Occipital lobe (tissue), 3 donors: ENCODE measurements at places on chromosomes 5 and 9. TPM values are rescaled to one million over a fixed set of nuclear protein-coding genes. Genes with fewer than 3 reads are reported as not detected.
A peak's percentile ranks its signal among the peaks of the same experiment; 100 is the strongest.

- no peak for DNase-seq
These were observed 8.2 kb downstream of the CNTFR start for GRCh38 chr9:34581318-34581717.

DNA sequence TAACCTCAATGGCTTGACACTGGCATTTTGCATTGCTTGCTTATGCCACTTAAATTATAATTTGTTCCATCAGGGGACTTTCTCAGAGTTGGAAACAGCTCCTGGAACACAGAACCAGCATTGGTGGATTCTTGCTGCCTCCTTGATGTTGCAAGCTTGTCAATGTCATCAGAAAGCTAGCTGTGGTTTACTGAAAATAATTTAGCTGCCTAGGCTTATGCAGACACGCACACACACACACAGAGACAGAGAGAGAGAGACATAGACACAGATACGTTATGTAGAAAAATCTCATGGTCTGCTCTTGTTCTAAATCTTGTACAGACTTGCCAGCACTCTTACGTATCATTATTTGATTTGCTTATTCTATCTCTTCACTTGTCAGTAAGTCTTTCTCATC, 78.0 kb downstream of the HMHB1 start:
- no peak for DNase-seq

DNA sequence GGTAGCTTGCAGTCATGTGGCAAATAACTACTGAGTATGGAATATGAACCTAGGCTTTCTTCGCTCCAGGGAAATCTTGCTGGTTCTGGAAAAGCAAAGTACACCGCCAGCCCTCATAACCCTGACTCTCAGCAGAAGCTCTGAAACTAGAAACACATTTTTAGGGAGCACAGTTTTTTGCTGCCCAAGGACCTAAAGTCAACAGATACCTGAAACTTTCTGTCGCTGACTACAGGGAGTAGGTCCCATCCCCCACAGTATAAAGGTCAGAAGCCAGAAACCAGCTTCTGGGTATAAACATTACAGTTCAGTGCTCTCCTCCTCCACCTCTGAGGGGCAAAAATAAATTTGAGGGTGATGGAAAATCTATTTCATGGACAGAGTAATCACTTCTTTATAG, 3.0 kb downstream of the ATOX1 start:
- no peak for DNase-seq

GRCh38 chr5:88687373-88687911, 195.5 kb downstream of the MEF2C start:
- DNase-seq, result peak; percentile 61

- DNase-seq, result no peak
These were observed 100.7 kb upstream of the TRPC7 start for GRCh38 chr5:136466041-136466415.

DNA sequence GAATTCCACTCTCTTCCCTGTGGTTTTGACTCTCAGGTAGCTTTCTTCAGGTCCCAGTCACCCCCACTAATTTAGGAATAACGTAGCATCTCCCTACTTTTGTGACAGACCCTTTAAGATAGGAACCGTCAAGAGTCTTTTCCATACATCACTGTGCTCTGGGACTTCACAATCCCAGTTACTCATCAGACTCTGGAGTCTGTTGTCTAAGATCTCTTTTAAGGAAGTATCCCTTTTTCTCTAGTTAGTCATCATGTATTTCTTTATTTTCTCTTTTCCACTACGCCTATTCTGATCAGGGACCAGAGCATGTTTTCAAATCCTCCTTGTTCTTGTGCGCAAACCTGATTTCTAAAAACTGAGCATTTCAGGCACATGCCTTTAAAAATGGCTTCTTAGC, 143.0 kb downstream of the GOLPH3 start:
- no peak for DNase-seq

DNA sequence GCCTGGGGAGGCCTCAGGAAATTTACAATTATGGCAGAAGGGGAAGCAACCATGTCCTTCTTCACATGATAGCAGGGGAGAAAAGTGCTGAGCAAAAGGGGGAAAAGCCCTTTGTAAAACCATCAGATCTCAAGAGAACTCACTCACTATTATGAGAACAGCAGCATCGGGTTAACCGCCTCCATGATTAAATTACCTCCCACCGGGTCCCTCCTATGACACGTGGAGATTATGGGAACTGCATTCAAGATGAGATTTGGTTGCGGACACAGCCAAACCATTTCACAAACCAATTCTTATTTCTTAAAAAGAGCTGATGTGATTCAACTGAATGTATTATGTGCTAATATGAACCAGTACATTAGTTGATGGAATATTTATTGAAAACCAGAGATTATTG, 63.9 kb downstream of the PARP8 start:
- DNase-seq, result no peak

- no peak for DNase-seq
These were observed 696 bp downstream of the ZFP62 start for GRCh38 chr5:180860273-180860886.

- DNase-seq, result no peak
These were observed 83.7 kb downstream of the PDE8B start for GRCh38 chr5:77294185-77294584.

DNA sequence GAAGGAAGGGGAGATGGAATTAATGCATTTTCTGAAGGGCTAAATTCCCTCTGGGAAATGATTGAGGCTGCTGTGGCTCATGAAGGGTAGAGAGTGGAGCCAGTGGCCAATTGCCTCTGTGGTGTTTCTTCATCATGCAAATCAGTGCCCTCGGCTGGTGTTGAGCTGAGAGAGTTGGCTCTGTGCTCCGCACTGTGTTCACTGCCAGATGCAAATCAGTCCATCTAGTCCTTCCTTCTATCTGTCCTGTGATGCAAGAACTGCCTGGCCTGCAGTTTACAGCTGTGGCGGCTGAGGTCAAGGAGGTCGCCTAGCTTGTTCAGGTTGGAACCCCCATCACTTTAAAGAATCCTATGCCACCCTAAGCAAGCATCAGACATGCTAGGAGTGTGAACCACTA, 6.0 kb downstream of the TMEM171 start:
- peak; percentile 47 for DNase-seq

DNA sequence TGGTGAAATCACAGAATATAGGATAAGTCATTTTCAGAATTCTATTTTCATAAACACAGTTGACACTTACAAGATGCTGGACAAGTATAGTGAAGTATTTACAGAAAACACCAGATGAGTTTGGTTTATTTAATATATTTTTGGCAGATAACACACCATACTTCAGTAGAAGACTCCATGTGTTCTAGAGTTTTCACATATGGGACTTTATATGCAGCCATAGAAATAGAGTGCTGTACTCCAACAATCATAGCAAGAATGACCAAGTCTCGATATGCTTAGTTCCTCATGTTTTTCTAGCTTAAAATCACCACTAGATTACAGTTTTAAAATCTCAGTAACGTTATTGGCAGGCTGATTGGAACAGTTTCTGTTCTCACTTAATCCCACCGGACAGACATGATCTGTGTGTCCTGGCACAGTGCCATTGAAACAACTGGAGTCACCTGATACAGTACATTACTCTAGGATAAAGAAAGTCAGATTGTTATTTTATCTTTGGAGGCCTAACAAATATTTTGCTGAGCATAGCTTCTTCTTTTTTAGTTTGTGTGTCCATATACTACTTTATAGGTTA, 45.8 kb upstream of the ERBIN start:
- DNase-seq, result no peak

GRCh38 chr9:36950389-36950788, 83.7 kb downstream of the PAX5 start:
- no peak for DNase-seq

DNA sequence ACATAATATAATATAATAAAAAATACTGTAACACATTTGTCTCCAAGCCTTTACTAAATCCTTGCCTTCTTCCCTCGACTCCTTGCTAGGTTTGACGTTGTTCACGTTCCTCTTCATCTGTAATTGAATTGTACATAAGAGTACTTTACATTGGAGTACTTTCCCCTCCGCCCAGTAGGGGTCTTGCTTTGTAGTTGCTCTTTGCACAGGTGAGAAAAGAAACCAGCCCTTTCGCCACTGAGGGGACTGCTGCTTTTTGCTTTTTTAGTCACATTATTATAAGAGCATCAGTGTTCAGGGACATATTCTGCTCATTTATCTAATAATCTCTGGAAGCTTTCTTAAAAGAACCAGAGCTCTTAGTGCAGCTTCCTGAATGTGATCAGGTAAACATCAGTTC, 115.0 kb downstream of the CETN3 start:
- DNase-seq, result no peak

GRCh38 chr5:174222891-174223290, 177.4 kb downstream of the NSG2 start:
- DNase-seq, result no peak

DNA sequence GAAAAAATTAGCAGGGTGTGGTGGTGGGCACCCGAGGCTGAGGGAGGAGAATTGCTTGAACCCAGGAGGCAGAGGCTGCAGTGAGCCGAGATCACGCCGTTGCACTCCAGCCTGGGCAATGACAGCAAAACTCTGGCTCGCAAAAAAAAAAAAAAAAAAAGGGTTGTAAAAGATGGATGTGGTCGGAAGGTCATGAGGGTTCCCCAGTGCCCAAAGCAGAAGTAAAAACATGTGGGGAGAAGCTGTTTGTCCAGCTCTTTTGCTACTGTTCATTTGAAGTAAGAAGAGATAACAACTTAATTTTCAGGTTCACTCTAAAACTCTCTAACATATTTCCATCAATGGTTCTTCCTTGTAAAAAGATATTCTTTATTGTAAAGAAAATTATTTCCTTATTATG, 57.1 kb upstream of the GOLPH3 start:
- no peak for DNase-seq

DNA sequence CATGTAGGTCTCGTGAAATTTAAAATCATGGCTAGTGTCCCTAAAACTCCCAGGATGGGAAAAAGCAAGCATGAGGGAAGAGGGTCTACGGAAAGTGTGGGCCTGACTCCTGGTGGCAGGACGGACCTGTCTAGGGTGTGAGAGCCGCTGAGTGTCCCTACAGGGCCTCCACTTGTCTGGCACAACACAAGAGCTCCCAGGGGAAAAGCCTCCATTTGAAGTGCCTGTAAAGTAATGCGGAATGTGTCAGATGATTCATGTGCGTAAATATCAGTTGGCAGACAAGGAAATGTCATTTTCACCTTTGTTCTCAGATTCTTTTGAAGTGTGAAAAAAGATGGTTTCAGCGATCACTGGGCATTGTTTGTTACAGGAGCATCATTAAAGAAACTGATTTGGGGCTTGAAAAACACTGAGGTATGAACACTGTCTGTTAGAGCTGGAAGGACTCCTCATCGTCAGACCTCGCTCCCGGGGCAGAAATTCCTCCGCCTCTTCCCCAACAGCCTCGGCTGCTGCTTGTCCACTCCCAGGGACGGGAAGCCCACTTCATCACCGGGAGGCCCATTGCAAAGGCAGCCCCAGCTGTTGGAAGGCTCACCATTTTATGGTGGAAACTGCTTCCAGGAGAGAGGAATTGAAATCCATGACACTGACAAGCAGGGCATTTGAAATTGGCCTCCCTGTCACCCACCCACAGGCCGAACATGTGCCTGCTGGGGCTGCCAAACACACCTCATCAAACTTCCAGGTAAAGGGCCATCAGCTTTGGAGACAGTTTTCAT, 240.8 kb downstream of the FSTL4 start:
- DNase-seq, result no peak

TEX48 gene
- total RNA-seq, result not detected

NR4A3 gene
- 8.7 TPM for total RNA-seq

OBP2B gene
- total RNA-seq, result not detected

PCDHAC2 gene
- 33.5 TPM for total RNA-seq

PCDHB7 gene
- 13.4 TPM for total RNA-seq

SLC22A4 gene
- total RNA-seq, result 1.6 TPM

PTGES gene
- 3.3 TPM for total RNA-seq

DOCK8 gene
- 3.6 TPM for total RNA-seq
